ENCODE measurements at places on chromosomes 3 and 15.

DNA sequence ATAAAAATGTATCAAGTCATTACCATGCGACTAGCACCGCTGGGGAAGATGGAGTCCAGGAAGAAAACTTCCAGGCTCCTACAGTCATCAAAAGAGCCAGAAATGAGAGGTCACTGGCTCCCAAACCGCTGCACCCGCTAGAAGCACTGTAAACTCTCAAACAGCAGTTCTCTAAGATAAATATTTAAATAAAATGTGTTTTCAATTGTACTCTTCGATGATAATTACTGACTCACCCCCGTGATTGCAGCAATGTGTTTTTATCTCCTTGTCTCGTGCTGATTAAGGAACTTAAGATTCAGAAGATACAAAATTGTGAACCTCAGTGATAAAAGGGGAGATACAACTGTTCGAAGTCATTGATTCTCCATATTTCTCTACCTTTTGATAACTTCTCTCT is 45.8 kb upstream of the FOXP1 start:
- DNase-seq, result no peak

- DNase-seq, result no peak
Observed at GRCh38 chr15:32671339-32672325, 30.1 kb downstream of the SCG5 start.

DNA sequence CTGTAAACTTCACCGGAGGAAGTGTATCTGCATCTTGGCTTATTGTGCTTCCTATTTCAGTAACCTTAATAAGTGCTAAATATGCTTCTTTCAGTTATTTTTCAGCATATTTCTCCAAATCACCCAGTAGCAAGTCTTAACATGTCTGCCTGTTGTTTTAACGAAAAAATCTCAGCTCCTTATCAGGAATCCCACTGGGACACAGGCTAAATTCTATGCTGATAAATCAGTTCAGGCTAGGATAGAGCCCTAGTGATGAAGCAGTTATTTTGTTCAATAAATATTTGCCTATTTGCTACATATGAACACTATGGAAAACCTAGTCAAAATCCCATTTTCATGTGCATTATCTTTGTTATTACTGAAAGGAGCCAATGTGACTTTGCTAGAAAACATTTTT is 8.2 kb upstream of the MITF start:
- DNase-seq, result no peak

GRCh38 chr15:51658664-51659063 is 22.6 kb upstream of the SCG3 start:
- DNase-seq, result no peak

- no peak for DNase-seq
Observed at GRCh38 chr15:72009222-72009621, 108.7 kb downstream of the MYO9A start.

- DNase-seq, result no peak
Observed at GRCh38 chr3:108065096-108065495, 25.7 kb downstream of the CD47 start.

DNA sequence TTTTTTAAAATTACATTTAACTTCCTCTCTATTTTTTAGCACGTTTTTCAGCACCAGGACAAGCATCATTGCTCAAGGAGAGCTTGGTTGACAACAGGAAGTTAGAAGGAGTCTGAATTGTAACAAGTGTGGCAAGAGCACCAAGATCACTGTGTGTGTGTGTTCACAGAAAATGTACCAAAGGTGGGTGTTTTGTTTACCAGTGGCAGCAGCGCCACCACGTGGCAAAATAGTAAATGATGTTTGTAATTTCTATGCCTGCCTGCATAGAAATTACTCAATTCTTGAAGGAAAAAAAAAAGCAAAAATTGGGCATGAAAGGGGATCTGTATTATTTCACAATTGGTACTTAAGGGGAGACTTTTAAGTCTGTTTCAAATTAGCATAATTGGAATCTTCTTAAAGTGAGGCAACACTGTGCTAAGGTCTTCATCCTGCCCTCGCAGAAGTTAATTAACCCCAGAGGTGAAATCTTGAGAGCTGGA is 7.4 kb upstream of the U2SURP start:
- peak; percentile 69 for DNase-seq

GRCh38 chr3:117916839-117917238 is 1117.8 kb downstream of the IGSF11 start:
- DNase-seq, result no peak

- DNase-seq, result peak; percentile 88
Observed at GRCh38 chr15:68819495-68820294, 1.0 kb downstream of the ANP32A start.

- DNase-seq, result no peak
Observed at GRCh38 chr15:48924528-48925393, 39.0 kb downstream of the SHC4 start.

DNA sequence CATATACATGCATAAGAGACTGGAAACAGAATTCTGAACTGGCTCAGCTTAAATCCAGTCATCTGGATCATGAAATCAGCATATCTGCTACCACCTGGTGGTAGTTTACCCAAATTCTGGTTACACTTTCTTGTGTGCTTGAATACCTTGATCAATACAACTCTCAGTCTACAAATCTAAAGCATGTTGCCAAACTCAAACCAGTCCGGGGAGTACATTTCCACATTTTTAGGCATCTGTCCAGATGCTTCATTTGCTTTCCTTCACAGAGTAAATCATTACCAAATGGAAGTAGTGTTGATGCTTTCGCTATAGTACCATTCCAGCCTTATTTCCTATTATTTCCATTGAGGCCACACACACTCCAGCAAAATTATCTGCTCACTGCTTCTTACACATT is 126.4 kb downstream of the P2RY1 start:
- peak; percentile 7 for DNase-seq

DNA sequence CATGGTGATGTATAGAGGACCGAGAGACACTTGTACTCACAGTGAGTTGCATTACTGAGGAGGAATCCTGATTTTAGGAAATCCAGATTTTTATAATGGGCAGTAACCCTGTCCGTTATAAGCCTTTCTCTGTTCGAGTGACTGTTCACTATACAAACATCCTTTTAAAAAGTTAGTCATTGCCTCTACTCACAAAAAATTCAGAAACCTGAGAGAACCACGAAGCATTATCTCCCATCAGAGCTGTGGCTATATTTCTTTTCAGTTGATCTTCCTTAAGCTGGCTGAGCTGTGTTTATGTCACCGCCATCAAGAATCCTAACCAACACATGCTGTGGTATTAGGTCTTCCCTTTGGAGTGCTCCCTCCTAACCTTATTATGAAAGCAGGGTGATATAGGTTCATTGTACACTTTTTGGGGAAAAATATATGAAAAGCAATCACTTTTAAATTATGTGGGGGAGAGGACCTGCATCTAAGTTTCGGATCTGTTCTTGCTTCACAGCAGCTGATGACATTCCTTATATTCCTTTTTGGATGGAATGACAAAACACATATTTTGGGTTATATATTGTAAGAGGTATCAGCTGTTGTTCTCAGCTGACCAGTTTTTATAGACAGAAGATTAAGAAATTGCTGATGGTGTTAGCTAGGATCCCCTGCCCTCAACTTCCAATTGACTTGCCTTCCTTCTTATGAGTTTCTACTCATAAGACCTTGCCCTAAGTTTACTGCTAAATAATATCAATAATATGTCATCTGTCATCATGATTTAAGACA is 465.9 kb upstream of the RASGRP1 start:
- DNase-seq, result no peak

DNA sequence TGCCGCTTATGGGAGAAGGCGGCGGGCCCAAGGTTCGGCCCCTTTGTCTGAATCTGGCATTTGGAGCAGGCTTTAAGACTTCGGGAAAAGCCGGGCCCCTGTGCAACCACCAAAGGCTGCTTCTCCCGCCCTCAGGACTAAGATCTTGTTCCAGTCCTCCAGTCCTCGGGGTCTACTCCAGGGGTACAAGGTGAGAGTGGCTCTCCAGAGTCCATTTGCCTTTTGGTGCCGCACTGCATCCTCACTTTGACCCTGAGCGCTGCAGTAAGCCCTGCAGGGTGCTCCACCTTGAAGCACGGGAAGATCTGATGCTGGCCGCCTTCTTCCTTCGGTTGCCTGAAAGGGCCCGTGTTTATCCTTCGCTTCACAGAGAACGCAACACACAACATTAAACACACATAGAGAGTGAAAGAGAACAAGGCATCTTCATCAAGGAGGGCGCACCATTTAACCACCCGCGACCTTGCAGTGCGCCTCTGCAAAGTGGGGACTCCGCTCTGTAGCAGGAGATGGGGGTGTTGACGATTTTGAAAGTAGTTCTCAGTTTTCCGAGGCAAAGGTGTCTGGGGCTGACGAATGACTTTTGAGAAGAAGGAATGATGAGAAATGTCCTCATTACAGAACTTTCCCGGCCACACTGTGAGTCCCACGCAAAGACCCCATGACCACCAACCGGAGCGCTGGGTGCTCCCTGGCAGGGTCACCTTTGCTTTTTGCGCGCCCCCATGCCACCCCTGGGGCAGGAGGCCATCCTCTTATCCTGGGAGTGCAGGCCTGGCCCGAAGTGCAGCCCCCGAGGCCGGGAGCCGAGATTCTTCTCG is 1.0 kb downstream of the PIGZ start:
- DNase-seq, result no peak

DNA sequence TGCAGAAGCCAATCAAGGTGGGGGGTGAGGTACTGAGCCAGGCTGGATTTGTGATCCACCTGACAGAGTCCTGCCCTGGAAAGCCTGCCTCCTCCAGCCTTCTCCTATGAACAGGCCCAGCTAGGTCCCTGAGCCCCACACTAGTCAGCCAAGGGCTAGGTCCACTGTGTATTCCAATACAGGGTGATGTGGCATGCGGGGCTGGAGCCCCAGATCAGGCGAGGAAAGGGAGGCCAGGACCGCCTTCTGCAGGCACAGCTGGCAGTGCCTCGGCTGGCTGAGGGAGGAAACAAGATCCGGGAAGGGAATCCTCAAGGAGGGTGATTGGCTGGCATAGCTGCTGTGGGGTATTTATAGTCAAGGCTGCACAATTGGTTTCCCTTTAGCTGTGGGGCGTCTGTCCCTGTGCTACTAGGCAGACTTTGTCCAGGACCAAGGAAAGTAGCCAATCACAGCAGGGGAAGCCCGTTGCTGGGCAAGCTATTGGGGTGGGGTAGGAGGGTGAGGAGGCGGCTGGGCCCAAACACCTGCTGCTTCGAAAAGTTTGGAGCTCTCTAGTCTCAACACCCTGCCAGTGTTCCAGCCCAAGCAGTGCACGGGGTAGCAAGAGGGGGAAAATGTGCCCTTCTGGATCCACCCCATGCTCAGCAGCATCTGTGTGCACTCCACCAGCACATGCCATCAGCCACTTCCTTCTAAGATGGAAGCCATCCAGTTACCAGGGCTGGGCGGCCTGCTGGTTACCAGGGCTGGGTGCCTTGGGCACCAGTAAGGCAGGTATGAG is 5.9 kb downstream of the KY start:
- no peak for DNase-seq

DNA sequence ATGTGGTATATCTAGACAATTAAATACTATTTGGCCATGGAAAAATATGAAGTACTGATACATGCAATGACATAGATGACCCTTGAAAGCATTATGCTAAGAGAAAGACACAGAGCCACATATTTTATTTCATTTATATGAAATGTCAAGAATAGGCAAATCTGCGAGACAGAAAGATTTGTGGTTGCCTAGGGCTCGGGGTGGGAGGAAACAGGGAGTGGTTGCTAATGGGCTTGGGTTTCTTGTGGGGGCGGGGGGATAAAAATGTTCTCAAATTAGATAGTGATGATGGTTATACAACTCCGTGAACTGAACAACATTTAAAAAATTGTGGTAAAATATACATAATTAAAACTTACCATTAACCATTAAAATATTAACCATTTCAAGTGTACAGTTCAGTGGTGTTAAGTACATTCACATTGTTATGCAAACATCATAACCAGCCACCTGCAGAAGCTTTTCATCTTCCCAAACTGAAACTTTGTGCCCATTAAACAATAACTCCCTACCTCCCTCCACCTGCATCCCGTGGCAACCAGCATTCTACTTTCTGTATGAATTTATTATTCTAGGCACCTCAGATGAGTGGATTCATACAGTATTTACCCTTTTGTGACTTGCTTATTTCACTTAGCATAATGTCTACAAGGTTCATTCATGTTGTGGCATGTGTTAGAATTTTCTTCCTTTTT is 24.3 kb upstream of the ANP32A start:
- no peak for DNase-seq

- no peak for DNase-seq
Observed at GRCh38 chr3:10205451-10206165, 40.9 kb downstream of the IRAK2 start.

- DNase-seq, result peak; percentile 81
Observed at GRCh38 chr3:17972959-17973906, 230.8 kb upstream of the TBC1D5 start.

DNA sequence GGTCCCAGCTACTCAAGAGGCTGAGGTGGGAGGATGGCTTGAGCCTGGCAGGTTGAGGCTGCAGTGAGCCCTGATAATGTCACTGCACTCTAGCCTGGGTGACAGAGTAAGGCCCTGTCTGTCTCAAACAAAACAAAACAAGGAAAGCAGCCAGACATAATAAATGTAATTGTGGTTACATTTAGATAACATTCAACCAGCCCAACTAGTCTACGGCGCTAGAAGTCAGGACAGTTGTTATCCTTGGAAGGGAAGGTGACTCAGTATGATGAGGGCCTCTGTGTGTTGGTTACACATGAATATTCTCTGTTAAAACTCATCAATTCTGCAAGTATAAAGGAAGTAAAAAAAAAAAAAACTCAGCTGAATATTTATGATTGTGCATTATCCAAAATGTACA is 27.0 kb upstream of the CSPG5 start:
- no peak for DNase-seq

DNA sequence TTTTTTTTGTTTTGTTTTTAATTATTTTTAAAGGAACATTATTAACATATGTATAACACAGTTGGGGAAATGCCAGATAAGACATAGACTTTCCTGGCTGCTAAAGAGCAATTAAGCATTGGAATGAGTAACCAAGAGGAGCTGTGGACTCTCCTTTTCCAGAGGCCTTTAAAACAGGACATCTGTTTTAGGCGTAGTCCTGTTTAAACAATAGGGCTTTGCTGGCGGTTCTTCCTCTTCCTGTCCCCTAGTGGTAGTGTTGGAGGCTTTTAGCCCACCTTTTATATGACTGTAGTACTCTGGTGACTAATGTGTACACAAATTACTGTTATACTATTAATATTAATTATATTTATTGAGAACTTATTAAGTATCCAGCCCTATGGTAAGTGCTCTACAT is 81.9 kb downstream of the PPARG start:
- DNase-seq, result no peak

GRCh38 chr15:31255732-31256377 is 70.8 kb upstream of the KLF13 start:
- no peak for DNase-seq

DNA sequence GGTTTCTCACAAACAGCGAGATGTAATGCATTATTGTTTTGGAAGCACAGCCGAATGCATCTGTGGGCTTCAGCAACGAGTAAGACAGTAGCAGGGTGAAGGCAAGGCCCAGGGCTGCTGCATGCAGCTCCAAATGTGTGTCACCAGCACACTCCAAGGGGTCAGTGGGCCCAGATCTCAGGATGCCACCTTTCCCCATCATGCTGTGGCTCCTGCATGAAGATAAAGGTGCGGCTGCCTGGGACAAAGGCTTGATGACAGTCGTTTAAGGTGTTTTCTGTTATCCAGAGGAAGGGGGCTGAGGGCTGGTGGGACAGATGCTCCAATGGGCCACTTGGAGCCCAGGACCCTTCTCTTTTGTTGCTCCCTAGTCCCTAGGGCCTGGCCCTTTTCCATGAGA is 13.2 kb downstream of the C3orf22 start:
- DNase-seq, result no peak

GRCh38 chr3:14461748-14462324 is 59.4 kb downstream of the SLC6A6 start:
- DNase-seq, result peak; percentile 37

Data from HAP-1 (cell line).